ENCODE measurements at places on chromosomes 11 and 22. TPM values are rescaled to one million over a fixed set of nuclear protein-coding genes. Genes with fewer than 3 reads are reported as not detected.
A peak's percentile ranks its signal among the peaks of the same experiment; 100 is the strongest.

The PATL1 gene
- total RNA-seq = 7.0 TPM

The VSIG10L2 gene
- total RNA-seq = not detected

The SYCE3 gene
- total RNA-seq = not detected

The TRIM66 gene
- 6.8 TPM for total RNA-seq

The PTPRCAP gene
- 0.40 TPM for total RNA-seq

The OR52A1 gene
- total RNA-seq = not detected

The TCN1 gene
- total RNA-seq = 7.0 TPM

The RBM4B gene
- 53.2 TPM for total RNA-seq

DNA sequence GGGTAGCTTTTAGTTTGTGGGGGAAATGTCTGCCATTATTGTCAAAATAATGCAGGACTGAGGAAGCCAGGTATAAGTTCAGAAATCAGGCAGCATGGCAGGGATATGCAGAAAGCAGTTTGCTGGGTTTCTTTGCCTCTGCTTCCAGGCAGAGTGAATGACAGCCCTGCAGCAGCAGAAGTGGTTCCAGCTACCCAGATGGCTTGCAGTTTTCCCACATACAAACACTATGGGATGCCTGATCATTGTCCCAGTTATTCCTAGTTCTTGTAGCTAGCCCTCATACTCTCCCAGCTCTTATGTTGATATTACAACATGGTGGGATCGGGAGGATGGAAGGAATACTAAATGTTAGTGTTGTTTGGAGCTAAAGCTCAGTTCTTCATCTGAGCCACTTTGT, 2.8 kb upstream of the DIXDC1 start:
- no peak for DNase-seq

- DNase-seq = no peak
These were observed 27.5 kb downstream of the OSBPL5 start for GRCh38 chr11:3137486-3138177.

GRCh38 chr22:49916831-49917230, 1.4 kb downstream of the ALG12 start:
- DNase-seq = no peak

GRCh38 chr11:35593143-35593542, 25.1 kb upstream of the FJX1 start:
- DNase-seq = no peak

DNA sequence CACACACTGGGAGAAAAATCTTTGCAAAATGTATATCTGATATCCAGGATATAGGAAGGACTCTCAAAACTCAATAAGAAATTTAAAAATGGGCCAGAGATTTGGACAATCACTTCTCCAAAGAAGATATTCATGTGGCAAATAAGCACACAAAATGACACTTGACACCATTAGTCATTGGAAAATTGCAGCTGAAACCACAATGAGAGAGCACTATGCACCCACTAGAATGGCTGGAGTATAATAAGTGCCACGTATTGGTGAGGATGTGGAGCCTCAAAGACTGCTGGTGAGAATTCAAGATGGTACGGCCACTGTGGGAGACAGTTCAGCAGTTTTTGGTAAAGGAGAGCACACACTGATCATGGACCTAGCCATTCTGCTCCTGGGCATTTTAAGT, 12.8 kb upstream of the OSBPL5 start:
- no peak for DNase-seq

GRCh38 chr11:84886344-84886743, 740.8 kb downstream of the DLG2 start:
- no peak for DNase-seq

- DNase-seq = no peak
These were observed 9.8 kb downstream of the MRPL48 start for GRCh38 chr11:73797457-73797856.

DNA sequence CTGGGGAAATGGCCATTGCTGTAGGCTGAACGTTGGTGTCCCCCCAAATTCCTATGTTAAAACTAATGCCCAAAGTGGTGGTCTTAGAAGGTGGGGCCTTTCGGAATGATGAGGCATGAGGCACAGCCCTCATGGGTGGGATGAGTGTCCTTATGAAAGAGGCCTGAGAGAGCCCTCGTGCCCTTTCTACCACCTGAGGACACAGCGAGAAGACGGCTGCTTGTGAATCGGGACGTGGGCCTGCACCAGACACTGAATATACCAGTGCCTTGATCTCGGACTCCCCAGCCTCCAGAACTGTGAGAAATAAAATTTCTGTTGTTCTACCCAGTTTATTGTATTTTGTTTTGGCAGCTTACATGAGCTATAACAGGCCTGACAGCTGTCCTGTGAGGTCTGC, 162.9 kb upstream of the B3GAT1 start:
- DNase-seq = no peak

- no peak for DNase-seq
These were observed 15.2 kb downstream of the DDX17 start for GRCh38 chr22:38490915-38491314.

- DNase-seq = peak; percentile 92
These were observed 41.4 kb upstream of the NFAM1 start for GRCh38 chr22:42473484-42474193.

DNA sequence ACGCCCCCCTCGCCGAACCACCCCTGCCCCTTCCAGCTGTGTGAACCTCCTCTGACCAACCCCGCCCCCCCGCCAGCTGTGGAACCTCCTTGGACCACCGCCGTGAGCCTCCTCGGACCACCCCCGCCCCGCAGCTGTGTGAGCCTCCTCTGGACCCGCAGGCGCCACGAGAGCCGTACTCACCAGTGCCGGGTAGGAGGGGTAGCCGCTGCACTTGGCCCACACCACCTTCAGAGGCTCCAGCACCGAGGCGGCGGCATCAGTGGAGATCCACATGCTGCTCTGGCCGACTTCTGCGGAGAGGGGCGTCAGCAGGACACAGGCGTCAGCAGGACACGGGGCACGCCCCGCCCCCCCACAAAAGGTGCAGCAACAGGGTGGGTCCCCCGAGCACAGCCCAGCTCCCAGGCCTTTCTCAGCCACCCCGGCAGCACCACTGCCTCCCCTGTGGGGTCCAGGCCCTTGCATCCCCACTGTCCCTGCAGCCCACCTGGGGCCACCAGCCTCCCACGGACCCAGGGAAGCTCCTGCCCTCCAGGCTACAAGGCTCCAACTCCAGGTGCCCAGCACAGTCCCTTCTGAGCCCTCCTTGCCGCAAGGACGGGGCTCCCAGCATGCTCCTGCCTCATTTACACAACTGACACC, 51.7 kb downstream of the BRD1 start:
- DNase-seq = no peak

GRCh38 chr11:71208011-71208774, 44.2 kb downstream of the SHANK2 start:
- DNase-seq = no peak

DNA sequence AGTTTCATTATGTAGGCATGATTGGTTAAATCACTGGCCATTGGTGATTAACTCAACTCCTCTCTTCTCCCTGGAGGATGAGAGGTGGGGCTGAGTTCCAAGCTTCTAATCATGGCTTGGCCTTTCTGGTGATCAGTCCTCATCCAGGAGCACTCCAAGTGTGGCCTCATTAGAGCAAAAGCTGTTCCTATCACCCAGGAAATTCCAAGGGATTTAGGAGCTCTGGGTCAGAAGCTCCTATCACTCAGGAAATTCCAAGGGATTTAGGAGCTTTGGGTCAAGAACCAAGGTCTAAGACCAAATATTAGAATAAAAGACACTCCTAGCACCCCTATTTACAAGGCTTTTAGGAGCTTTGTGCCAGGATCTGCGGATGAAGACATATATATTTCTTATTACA, 168.0 kb upstream of the BDNF start:
- DNase-seq = no peak

DNA sequence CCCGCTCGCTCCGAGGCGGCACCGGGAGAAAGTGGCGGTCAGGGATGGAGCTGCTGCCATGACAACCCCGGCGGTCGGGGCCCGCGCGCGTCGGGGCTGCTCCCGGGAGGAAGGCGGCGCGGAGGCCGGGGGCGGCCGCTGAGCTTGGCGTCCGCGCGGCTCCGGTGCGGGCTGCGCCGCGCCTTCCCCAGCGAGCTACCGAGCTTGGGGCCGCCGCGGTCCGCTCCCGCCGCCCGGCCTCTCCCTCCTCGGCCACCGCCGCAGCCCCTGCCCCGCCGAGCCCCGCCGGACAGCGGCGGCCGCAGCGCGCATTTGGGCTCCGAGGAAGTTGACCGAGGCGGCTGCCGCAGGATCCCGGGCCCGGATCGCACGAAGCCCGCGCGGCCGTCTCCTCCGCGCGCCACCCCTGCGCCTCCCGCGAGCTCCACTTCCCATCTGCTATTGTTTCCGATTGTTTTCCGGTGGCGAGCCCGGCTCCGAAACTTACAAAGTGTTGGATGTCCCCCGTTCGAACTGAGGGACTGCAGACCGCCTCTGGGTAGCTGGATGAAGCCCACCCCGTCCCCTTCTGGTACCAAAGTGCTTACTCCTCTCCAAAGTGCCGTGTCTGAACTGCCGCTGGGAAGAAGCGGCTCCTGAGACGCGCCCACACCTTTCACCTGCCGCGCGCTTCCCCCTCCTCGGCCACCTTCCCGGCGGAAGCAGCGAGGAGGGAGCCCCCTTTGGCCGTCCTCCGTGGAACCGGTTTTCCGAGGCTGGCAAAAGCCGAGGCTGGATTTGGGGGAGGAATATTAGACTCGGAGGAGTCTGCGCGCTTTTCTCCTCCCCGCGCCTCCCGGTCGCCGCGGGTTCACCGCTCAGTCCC, 540.3 kb downstream of the NTM start:
- peak; percentile 77 for DNase-seq

GRCh38 chr11:102293873-102294601, 23.2 kb upstream of the BIRC3 start:
- DNase-seq = no peak

- DNase-seq = no peak
These were observed 216.2 kb upstream of the ARHGAP20 start for GRCh38 chr11:110928391-110928790.

DNA sequence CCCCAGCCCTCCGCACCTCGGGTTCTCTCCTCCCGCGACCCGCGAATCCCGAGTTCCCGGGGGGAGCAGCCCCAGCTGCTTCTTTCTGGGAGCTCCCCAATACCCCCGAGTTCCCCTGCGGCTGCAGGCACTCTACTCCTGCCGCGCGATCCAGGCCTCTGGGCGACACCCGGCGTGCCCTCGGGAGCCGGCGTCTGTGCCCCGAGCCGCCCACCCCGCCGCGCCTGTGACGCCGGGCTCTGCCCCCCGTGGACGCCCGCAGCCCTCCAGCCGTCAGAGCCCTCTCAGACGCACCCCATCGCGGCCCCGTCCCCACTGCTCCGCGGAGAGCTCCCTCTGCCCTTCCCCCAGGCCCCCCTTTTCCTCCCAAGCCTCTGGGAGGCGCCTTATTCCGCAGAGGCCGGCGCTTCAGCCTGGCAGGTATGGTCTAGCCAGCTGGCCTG, 422 bp downstream of the GLB1L2 start:
- no peak for DNase-seq

GRCh38 chr11:86740628-86741483, 59.5 kb upstream of the PRSS23 start:
- no peak for DNase-seq

DNA sequence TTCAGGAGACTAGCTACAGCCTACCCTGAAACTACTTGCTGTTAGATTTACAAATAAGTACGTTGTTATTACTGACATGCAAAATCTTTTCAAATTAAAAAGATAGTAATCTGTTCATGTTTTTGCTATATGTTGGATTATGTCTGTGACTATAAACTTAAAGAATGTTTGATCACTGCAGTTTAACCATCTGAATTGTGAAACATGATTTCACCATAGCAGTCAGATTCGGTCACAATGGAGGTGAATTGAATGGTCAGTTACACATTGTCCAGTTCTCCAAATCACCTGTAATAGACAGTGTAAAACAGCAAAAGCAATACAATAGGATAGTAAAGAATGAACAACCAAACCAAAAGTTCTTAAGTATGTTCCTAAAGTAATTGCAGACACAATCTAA, 43.3 kb downstream of the CCDC83 start:
- no peak for DNase-seq

DNA sequence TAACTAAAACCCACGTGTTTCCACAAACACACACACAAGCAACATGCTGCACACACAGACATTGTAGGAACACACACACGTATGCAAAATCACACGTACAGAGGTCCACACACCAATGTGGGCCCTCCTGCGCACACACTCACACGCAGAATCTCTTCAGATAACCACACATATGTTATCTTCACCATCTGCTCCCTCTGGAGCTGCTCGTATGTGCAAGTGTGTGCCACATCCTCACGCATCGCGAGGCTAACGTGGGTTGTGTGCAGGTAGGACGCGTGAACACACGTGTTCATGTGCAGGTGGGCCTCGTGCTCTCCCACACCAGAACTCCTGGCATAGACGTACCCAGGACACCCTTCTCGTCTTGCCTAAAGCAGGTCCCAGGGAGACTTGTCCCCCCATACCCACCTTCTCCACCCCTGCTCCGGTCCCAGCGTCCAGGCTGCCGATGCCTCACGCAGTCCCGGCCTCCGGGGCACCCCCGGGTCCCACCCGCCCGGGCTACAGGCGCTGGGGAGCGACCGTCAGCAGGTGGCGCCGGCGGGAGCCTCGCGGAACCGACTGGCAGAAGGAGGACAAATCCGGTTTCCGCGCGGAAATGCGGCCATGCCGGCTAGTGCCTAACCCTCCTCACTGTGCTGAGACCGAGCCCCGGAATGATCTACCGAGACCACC, 10.3 kb upstream of the IGSF9B start:
- no peak for DNase-seq

DNA sequence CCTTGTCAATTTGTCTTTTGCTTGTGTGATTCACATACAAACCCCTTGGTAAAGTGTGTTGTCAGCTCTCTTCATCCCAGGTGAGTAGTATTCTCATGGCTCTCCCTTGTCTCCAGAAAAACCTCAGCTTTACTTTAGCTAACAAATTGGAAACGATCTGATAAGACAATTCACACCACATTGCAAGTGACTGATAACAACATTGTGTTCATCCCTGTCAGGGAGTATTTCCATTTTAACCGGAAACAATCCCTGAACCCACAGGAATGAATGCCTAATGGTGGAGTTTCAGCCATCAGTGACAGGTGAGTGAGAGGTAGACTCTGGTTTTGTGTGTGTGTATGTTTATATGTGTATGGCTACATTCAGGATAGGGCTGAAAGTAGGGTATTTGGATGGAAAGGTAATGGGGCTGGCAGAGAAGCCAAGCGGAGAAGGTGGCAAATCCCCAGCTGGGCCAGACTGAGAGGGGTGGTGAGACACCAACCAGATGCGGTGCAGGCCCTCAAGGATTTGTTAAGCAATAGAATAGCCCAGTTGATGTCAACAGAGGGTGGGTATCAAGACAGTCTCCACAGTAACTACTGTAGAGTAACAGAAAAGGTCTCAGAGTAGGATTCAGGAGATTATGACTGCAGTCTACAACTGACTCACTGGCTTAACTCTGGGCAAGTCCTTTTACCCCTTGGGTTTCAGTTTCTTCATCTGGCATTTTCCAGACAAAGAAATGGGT, 7.6 kb downstream of the LRRC51 start:
- DNase-seq = no peak

DNA sequence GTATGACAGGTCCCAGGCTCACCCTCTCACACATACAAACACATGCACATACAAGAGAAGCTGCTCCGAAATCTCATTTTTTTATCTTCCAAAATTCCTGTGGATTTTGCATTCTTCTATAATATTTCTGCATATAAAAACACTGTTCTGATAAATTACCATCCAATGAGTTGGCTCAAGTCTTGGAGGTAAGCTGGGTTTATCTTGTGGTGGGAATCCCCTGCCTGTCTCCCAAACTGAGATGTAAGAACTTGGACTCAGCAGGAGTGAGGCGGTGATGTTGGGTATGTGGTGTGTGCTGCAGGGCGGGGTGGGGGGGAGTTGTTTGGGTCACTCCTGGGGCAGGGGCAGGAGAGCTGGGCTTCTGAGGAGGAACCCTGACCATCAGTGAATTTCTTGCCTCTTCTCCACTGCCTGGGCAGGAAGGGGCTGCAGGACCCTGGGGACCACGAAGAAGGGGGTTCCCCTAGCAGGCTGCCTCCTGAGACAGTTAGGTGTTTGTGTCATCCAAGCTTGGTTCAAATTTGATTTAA, 6.8 kb upstream of the P2RY6 start:
- DNase-seq = no peak
